ENCODE measurements at places on chromosomes 1 and 21.

- no peak for DNase-seq
Observed at GRCh38 chr1:194300340-194300739, 1113.9 kb upstream of the B3GALT2 start.

GRCh38 chr1:46148318-46148717 is 15.9 kb upstream of the PIK3R3 start:
- DNase-seq, result no peak

DNA sequence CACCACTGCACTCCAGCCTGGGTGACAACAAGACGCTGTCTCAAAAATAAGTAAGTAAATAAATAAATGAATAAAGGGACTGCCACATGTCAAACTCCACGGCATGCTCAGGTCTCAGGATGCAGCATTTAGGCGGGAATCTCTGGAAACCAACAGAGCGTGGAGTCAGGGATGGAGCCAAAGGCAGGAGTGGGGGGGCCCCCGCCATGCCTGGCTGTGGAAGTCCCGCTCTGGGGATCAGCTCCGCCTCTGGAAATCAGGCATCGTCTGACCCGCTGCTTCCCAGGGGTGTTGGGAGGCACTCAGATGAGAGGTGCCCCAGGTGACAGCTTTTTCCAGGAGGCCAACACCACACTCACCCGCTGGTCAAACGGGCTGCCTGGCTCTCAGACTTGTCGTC is 20.2 kb downstream of the KIF17 start:
- no peak for DNase-seq

DNA sequence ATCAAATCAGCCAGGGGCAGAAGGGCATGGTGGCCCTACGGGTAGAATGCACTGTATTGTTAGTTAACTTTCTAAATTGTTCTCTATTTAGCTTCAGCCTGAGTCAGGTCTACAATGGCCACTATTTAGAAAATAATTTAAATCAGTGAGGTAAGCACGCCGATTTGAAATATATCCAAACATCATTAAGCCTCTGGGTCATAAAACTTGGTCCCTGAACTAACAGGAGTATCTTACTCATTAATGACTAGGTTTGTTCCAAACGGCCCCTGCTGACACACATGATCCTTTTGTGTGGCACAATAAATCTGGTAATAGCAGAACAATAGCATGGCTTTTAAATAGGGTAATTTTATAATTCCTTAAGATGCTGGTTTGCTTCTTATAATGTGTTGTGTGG is 48.4 kb downstream of the STX6 start:
- DNase-seq, result no peak

- DNase-seq, result no peak
Observed at GRCh38 chr1:89668961-89669360, 36.0 kb downstream of the LRRC8C start.

DNA sequence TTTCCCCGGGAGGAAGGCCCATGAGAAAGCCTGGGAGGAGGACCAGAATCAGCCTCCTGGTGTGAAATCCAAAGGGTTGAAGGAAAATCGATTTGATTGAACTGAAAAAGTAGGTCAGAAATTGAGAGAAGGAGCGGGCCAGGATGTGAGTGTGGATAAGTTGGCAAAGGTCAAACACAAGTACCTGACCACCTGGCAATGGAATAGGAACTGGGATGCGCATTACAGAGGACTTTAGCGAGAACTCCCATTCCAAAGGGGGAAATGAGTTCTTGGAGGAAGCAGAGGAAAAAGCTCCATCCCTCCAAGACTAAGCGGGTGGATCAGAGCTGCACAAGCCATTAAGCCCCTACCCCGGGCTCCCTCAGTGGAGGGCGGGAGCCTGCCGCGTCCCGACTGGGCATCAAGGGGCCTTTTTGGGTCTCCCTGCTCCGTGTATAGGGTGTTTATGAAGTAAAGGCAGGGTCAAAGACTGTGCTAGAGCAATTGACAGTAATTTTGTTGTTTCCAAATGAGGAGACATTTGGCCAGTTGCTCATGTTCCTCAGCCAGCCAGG is 56.4 kb downstream of the TGFB2 start:
- DNase-seq, result no peak

GRCh38 chr21:18334066-18334465 is 69.5 kb downstream of the TMPRSS15 start:
- no peak for DNase-seq

All from T-helper 9 cell (primary cell).